Upper lobe of right lung (tissue), 1 donor: ENCODE measurements at places on chromosomes 11 and 22. TPM values are rescaled to one million over a fixed set of nuclear protein-coding genes. Genes with fewer than 3 reads are reported as not detected.

DNA sequence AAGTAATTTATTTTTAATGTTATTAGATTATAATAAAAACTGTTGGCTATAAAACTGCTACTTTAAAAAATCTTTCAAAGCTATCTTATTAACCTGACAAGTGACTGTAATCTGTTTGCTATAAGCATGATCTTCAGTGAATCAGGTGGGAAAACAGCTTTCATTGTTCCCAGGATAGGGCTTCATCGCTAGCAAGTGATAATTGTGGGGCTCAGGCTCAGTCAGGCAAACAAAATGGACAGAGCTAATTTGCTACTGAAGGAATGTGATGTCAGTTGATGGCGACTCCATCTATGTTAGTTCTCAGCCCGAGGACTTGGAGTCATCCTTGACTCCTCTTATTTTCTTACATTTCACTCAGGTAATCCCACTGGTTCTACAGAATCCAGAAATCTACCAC, 125.0 kb downstream of the RASSF10 start:
- no peaks in the 10 kb centered on the region for H3K27me3 ChIP-seq
- H3K36me3 ChIP-seq: no peaks in the 10 kb centered on the region
- no peaks in the 10 kb centered on the region for H3K4me1 ChIP-seq
- H3K4me3 ChIP-seq: no peak overlapping the region

DNA sequence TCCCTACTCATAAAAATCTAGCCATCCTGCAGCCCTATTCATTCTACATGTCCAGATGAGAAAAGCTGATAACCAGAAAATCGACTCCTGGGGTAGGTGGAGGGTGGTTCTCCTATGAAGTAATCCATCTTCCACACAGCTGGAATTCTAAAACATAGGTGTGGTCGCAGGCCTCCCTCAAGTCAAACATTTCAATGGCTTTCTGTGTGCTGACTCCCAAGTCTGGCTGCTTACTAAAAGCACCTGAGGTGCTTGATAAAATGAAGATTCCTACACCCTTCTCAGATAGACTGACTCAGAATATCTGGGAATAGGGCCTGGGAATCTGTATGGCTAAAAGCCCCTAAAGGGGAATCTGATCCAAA, 26.1 kb downstream of the IRAG1 start:
- no peaks in the 10 kb centered on the region for H3K27me3 ChIP-seq
- H3K27ac ChIP-seq: no peak overlapping the region
- DNase-seq: no peak

DNA sequence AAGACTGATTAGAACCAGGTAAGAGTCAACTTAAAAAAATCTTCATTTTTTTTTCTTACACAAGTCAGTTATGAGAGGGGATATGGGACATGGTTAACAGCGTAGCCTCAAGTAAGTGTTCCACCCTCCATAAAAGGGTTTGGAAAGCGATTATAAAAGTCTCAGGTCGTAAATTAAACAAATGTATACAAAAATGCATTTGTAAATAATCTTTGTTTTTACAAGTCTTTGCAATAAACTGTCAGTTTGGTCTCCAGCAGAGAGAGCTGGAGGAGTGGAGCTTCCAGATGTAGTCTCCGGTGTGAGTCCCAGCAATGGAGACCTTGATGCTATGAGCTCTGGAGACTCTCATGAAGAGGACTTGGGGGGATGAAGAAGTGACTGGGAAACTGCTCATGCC, 99.8 kb upstream of the TP53AIP1 start:
- no peak overlapping the region for H3K27ac ChIP-seq
- DNase-seq: no peak
- H3K36me3 ChIP-seq: no peaks in the 10 kb centered on the region
- no peak overlapping the region for H3K4me3 ChIP-seq

PATE2 gene
- not detected for total RNA-seq

DNA sequence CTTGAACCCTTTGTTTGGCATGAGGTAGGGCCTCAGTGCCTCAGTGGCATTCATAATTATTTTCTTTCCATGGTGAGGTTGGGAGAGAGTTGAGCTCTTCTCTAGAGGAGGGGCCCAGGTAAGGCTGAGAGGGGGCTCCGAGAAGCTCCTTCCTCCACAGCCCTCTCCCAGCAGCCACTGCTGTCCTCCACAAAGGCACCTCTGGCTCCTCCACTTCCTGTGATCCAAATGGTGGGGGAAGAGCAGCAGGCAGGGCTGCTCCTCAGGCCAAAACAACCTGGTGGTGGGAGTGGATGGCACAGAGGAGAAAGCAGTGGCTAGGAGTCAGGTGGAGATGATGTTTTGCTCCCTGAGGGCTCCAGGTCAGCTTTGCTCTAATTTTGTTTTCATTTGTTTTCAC, 13.3 kb downstream of the ROBO4 start:
- no peaks in the 10 kb centered on the region for H3K27me3 ChIP-seq
- H3K4me1 ChIP-seq: peaks cover 14% of the 10 kb centered on the region
- no peak overlapping the region for H3K4me3 ChIP-seq
- no peaks in the 10 kb centered on the region for H3K36me3 ChIP-seq
- no peak for DNase-seq

DNA sequence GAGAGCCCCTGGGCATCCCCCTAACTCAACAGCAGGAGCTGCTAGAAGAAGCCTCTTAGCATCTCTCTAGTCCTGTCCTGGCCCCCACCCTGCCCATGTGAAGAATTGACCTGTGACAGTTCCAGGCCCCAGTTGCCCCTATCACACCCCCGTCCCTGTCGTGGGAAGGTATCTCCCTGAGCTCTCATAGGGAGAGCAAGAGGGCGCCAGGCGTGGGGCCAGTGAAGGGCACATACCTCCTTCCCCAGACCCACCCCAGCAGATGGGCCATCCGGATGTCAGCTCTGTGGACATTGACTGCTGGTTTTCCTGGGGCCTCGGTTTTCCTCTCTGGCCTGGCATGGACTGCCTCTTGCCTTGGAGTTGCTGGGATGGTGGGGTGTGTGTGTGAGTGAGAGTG, 29.5 kb downstream of the CD82 start:
- peak overlapping the region; percentile 74 for H3K27ac ChIP-seq
- peaks cover 48% of the 10 kb centered on the region for H3K4me1 ChIP-seq
- no peaks in the 10 kb centered on the region for H3K27me3 ChIP-seq
- no peak for DNase-seq

GGTLC2 gene
- total RNA-seq: 6.5 TPM

SOX6 gene
- 8.3 TPM for total RNA-seq

TRPM5 gene
- total RNA-seq: not detected

DNA sequence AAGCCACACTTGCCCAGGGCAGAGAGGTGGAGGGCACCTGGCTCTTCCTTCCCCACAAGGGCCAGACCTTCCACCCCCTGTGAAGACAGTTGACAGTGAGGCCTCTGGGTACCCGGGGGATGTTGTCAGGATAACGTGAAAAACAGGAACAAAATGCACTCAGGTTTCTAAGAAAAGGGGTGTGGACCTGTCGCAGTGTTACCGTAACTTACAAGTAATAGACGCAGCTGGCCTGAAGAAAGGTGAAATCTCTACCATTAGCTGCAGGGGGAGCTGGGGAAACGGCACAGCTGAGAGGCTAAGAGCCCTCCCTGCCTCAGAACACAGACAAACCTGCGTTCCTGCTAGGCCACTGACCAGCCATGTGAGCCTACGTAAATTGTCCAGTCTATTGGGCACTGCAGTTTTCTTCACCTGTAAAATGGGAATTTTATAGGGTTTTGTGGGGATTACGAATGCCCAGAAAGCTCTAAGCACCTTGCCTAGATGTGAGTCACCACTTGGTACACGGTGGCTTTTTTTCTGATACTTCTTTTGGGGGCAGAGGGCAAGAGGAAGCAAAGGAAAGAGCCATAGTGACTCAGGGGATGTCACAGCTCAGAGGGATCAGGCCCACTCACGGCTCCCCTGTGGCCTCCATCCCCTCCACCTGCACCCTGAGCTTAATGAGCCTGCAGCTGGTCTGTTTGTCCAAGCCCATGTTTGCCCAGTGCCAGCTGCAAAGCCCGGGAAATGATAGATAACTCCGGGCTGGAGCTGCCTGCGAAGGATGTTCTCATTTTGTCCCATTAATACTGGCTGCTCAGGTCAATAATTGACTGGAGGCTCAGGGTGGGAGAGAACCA, 18.4 kb upstream of the CABP7 start:
- peaks cover 2% of the 10 kb centered on the region for H3K36me3 ChIP-seq
- H3K27ac ChIP-seq: no peak overlapping the region
- H3K4me3 ChIP-seq: no peak overlapping the region
- H3K27me3 ChIP-seq: peaks cover 6% of the 10 kb centered on the region

- H3K36me3 ChIP-seq: no peaks in the 10 kb centered on the region
- DNase-seq: no peak
- peaks cover 30% of the 10 kb centered on the region for H3K4me1 ChIP-seq
- H3K27ac ChIP-seq: peak overlapping the region; percentile 88
- no peak overlapping the region for H3K4me3 ChIP-seq
These were observed 58.3 kb downstream of the CDKN1C start for GRCh38 chr11:2827256-2827655.

DERL3 gene
- total RNA-seq: 3.8 TPM

P2RX3 gene
- total RNA-seq: not detected

DNA sequence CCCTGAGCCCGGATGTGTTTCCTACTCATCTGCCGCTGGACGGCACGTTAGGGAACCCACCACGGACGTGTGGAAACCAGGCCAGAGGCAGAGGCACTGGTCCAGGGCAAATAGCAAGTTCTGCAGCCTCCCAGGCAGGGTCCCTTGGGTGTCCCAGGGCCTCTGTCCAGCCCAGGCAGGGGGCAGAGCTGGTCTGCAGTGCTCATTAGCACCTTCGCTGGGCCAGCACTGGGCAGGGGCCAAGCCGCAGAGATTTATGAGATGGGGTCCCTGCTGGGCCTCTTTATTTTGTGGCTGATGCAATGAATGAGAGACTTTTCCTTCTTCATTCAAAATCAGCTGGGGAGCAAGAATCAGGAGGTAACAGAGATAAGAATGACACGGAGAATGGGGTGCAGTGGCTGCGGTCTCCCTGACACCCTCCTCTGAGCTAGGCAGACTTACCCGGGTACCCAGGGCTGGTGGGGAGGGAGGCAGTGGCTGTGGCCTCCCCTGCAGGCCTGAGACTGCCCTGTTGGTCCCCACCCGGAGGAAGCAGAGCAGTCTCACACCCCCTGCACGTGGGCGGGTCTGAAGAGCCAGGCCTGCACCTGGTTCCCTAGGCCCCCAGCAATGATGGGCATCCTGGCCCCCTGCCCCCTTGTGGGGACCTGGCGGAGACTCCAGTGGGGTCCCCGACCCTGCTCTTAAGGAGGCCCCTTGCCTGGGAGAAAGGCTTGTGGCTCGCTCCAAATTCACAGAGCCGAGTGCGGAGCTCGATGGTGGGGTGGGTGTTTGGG, 14.0 kb upstream of the PARVG start:
- no peaks in the 10 kb centered on the region for H3K4me1 ChIP-seq
- no peak overlapping the region for H3K27ac ChIP-seq
- H3K27me3 ChIP-seq: no peaks in the 10 kb centered on the region
- peaks cover 11% of the 10 kb centered on the region for H3K36me3 ChIP-seq
